Heart left ventricle (tissue), 16 donors: ENCODE measurements at places on chromosomes 5 and 9.

DNA sequence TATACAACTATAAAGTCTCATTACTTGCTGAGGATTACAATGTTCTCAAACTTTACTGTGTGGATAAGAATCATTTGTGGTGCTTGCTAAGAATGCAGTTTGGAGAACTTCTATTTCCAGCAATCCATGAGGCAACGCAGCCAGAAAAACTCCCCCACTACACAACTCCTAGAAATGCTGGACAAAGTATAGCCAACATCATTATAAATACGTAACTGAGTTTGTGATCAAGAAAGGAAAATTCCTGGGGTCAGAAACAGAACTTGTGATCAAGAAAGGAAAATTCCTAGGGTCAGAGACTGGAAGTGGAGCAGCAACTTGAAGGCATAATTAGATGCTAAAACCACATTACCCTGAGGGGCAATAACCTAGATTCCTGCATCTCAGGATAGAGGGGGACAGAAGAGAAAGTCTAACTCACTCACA lies 81.1 kb downstream of the MAT2B start:
- no peak for DNase-seq

GRCh38 chr9:137534256-137535119 lies 15.7 kb downstream of the PNPLA7 start:
- DNase-seq = no peak

- no peak for DNase-seq
These were observed 40.8 kb upstream of the CKMT2 start for GRCh38 chr5:81192373-81192750.

- DNase-seq = no peak
These were observed 31.8 kb downstream of the ZFAND5 start for GRCh38 chr9:72333197-72333596.

GRCh38 chr5:96794757-96795156 lies 13.0 kb downstream of the ERAP1 start:
- no peak for DNase-seq

DNA sequence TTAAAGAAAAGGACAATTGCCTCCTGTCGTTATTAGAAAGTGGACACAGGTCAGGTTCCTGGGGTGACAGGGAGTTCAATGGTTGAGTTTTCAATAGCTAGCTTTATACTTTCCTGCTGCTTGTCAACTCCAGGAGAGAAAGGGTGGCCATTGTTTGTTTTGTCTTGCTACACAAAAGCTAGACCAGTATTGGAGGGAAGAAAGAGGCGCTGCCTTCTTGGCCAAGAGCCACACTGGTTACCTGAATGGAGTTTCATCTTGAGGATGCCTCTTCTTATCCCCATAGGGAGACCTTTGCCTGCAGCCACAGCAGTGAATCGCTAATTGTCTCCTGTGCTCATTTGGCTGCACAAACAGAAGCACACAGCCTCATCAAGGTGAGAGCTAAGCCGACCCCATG lies 279.4 kb upstream of the GRIA1 start:
- no peak for DNase-seq

GRCh38 chr5:71828291-71829040 lies 109.4 kb downstream of the CARTPT start:
- no peak for DNase-seq

- no peak for DNase-seq
These were observed 2.1 kb upstream of the NIPBL start for GRCh38 chr5:36874465-36874864.

DNA sequence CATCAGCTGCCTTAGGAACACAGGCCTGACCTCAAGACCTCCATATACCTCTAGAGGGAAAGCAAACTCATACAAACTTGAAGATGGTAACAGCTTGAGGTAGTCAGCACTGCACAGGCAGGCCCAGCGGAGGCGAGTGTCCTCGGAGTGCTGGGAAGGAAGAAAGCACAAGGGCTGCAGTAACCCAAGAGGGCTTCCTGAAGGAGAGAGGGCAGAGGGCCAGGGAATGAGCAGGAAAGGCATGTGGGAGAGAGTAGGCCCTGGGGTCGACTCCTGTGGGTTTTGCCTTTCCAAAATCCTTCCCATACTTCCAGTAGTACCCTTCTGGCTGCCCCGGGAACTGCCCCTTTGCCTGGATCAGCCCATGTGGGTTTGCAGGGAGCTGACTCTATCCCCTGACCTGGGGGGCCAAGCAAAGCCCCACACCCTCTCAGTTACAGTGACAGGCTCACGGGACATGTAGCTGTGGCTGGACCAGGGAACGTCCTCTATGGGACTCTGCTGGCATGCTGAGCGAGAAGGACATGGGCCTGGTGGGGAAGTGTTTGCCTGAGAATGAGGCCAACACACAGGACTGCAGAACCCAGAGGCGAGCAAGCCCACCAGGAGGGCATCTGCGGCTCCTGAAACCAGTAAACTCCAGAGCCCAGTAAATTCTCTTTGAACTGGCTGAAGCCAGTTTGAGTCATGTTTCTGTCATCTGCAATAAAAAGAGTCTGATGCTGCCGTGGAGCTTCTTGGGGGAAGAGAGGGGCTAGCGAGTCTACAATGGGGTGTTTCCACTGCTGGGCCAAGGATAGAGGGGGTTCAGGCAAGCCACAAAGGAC lies 64.1 kb downstream of the COL23A1 start:
- no peak for DNase-seq

DNA sequence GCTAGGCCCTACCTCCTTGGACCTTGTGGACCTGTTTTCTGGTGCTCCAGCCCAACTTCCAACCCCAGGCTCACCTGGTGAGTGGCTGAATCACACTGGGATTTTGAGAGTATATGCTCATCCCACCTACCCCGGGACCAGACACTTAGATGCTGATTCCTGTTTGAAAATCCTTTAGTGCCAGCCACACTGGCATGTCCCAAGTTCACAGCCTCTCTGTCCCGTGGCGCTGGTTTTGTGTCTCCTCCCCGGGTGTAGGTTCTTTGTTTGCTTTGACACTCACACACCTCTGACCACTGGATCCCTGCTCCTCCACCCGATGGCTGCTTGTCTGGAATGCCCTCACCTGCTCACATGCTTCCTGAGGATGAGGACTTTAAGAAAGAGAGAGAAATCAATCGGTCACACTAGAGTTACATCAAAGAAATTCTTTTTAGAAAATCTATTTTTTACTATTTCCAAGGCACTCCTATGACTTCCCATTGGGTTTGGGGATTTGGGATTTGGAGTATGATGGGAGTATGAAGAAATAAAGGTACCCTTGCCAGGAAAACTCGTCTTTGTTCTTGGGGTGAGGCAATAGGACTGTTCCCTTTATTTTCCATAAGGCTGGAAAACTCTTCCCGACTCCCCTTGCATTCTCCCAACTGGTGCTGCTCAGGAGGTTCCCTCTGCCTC lies 7.3 kb upstream of the SLC25A48 start:
- no peak for DNase-seq

GRCh38 chr5:156124708-156125107 lies 202.3 kb upstream of the SGCD start:
- DNase-seq = no peak

DNA sequence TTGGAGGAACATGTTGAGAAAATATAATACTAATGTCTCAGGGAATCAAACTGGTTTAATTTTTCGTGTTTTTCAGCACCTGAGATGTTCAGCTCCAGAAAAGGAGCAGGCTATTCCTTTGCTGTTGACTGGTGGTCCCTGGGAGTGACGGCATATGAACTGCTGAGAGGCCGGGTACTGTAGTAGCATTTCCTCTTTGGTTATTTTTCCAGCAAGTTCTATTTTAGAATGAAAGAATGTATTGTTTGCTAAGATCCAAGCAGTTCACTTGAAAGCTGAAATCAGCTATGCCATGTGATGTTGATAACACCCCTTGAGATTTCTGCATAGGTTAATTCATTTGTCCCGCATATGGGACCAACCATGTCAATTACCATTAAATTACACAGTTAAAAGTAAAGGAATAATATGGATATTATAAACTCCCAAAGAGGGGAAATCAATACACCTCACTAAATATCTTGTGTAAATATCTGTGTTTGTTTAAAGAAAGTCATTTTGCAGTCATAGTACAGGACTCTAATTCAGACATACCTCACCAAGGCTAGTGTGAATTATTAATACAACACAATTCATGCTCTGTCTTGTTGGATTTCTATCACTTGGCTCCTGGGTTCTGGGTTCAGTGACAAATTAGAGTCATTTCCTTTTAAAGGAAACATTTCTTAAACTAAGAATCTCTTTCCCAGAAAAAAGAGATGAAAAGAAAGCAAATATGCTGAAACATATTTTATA lies 126.8 kb downstream of the STK32A start:
- DNase-seq = no peak

DNA sequence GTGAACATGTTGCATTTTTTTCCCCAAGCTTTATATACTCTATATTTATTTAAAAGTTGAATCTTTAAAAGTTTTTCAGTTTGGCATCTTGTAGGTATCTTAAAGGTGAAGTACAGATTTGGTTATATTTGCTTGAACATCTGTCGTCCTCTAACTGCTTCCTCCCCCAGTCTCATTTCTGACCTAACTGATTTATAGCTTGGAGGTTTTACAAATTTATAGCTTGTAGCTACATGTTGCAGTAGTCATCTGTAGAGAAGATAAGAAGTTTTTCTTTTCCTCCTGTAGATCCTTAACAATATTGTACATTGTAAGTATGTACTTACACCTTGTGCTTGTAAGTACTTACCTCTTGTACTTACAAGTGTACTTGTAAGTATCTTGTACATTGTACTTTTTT lies 31.0 kb upstream of the ROPN1L start:
- no peak for DNase-seq

DNA sequence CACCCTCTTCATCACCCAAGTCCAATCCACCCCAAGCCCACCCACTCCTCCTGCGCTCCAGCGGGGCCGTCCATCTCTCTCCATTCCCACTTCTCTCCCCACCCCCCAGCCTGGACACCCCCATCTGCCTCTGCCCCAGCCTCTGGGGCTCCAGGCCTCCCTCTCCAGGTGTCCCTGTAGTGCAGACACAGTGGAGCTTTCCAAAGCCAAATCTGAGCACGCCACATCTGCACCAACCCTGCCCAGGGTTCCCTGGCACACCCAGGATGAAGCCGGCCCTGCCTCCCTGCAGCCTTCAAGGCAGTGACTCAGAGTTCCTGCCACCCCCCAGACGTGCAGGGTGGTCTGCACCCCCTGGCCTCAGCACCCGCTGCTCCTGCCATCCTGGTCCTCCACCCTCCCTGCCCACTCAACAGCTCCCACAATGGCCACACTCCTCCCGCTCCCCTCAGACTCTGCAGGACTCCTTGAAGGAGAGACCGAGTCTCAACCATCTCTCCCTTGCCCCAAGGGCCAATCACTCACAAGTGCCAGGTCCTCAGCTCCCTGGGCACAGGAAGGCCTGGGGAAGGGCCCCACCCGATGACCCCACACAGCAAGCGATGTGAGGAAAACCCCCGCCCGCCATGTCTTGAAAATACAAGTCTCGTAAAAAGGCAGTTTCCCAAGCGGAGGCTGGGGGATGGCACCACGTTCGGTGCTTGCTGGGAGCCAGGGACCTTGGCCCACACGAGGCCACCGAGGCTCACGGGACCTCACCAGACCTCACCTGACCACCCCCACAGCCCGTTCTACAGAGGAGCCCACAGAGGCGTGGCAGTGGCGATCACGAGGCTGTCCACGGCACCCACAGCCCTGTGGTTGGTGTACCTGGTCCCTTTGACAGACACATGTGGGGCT lies 22.2 kb downstream of the VAV2 start:
- no peak for DNase-seq

DNA sequence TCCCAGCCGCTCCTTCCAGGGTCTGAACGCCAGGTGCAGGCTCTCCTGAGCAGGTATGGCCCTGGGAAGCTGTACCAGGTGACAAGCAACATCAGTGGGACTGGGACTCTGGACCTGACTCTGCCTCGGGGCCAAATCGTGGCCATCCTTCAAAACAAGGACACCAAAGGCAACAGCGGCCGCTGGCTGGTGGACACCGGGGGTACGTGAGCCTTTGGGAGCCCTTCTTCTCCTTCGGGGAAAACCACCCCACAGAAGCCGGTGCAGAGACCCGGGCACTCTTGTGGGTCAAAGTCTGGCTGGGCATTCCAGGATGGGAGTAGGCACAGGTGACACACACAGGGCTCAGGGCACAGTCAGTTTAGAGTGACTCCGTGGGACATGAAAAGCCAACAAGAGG lies 45.8 kb downstream of the ARHGEF37 start:
- no peak for DNase-seq

DNA sequence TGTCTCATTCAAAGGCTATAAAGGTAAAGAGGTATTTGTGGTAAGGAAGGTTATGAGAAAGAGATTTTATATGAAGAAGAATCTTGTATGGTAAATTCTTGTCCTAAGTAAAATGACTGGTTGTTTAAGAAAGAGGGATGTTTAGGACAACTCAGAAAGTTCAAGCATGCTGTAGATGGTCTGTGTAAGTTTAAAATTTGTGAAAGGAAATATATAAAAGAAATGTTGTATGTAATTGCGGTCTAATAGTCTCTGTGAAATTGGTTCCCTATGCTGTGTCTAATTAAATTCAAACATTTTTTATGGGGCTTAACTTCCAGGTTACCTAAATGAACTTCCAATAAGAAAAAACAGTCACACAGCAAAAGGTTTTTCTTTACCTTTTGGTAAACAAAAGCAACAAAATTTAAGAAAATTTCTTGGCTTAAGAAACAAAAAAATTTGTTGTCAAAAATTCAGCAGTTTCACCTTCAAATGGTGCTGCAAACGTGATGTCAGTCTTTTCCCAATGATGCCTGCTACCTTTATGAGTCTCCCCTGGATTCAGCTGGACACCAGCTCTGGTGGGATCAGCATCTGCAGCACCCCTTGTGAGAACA lies 83.0 kb upstream of the FCN1 start:
- no peak for DNase-seq

- no peak for DNase-seq
These were observed 506.6 kb downstream of the BNC2 start for GRCh38 chr9:16363916-16364315.

DNA sequence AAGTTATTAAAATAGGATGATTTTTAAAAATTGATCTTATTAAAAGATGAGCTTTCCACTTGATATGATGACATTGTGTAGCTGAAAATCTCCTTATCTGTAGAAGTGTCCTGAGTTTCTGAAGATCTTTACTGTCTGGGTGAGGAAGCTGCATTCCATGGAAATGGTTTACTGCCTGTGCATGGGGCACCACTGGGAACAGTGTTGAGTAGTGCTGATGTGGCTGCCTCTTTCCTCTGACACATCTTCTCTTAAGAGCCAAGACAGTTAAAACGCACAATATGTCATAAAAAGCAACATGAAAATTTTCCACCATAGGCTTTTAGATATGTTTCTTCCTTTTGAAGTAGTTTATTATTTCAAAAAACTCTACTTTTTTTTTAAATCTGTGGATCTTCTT lies 24.6 kb downstream of the SECISBP2 start:
- no peak for DNase-seq

DNA sequence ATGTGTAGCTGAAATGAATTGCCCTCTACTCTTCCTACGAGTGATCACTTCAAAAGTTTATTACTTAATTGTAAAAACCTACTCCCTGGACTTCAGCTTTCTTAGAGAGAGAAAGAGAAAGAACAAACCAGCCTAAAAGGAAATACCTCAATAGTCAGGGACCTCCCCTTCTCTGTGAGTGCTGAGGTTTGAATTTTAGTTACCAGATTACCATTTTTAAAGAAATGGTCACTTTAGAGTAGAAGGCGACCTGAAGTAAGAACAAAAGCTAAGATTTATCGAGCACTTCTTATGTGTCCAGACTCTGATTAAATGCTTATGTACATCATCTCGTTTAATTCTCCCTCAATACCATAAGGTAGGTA lies 11.3 kb downstream of the RAPGEF1 start:
- no peak for DNase-seq
